ENCODE measurements at places on chromosomes 11 and 22. TPM values are rescaled to one million over a fixed set of nuclear protein-coding genes. Genes with fewer than 3 reads are reported as not detected.

CTSW gene
- total RNA-seq = 13.2 TPM

NCAM1 gene
- not detected for total RNA-seq

SPCS2 gene
- 138 TPM for total RNA-seq

NEFH gene
- total RNA-seq = 4.4 TPM

SIRT3 gene
- total RNA-seq = 16.1 TPM

RAC2 gene
- 714 TPM for total RNA-seq

E2F8 gene
- total RNA-seq = 16.0 TPM

VWCE gene
- 1.4 TPM for total RNA-seq

DNA sequence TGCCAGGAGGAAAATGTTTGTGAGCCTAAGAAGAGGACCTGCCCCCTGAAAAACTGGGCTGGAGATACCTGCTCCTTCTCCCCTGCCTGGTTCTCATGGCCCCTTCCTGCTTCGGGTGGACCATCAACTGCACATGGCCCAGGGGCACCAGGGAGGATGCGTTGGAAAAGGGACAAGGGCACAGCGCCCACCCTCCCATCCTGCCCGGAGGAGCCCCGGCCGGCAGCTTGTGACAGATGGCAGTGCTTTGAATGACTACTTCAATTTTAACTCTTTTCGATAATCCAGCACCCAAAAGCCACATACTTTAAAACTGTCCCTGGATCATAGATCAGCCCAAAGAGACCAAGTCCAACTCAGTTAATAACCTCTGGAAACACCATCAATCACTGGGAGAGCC, 135.8 kb upstream of the NECTIN1 start:
- H3K4me1 ChIP-seq = no peaks in the 10 kb centered on the region
- H3K27me3 ChIP-seq = peaks cover 9% of the 10 kb centered on the region
- no peak overlapping the region for H3K27ac ChIP-seq
- DNase-seq = no peak
- H3K4me3 ChIP-seq = no peak overlapping the region
- no peaks in the 10 kb centered on the region for H3K36me3 ChIP-seq

GRCh38 chr11:1293619-1294015, 15.8 kb downstream of the TOLLIP start:
- no peaks in the 10 kb centered on the region for H3K27me3 ChIP-seq
- H3K4me3 ChIP-seq = no peak overlapping the region
- H3K36me3 ChIP-seq = peaks cover 7% of the 10 kb centered on the region
- H3K27ac ChIP-seq = no peak overlapping the region

GRCh38 chr11:46050662-46051061, 70.6 kb downstream of the PHF21A start:
- H3K36me3 ChIP-seq = peaks cover 20% of the 10 kb centered on the region
- DNase-seq = no peak
- H3K4me1 ChIP-seq = peaks cover 11% of the 10 kb centered on the region

- H3K4me1 ChIP-seq = peaks cover 46% of the 10 kb centered on the region
- peak; percentile 91 for DNase-seq
- H3K27me3 ChIP-seq = no peaks in the 10 kb centered on the region
- H3K4me3 ChIP-seq = peak overlapping the region; percentile 65
- H3K27ac ChIP-seq = no peak overlapping the region
Observed at GRCh38 chr22:39661842-39662685, 91.5 kb downstream of the CACNA1I start.

GRCh38 chr11:3192511-3193372, 25.9 kb downstream of the MRGPRG start:
- DNase-seq = no peak
- H3K4me1 ChIP-seq = no peaks in the 10 kb centered on the region
- no peak overlapping the region for H3K27ac ChIP-seq
- H3K27me3 ChIP-seq = peaks cover 3% of the 10 kb centered on the region
- H3K36me3 ChIP-seq = no peaks in the 10 kb centered on the region

- no peak overlapping the region for H3K4me3 ChIP-seq
- DNase-seq = no peak
- no peaks in the 10 kb centered on the region for H3K36me3 ChIP-seq
- H3K27me3 ChIP-seq = peaks cover 7% of the 10 kb centered on the region
- H3K4me1 ChIP-seq = peaks cover 4% of the 10 kb centered on the region
Observed at GRCh38 chr11:4695442-4695841, 2.2 kb downstream of the OR51E2 start.

- DNase-seq = no peak
- no peaks in the 10 kb centered on the region for H3K36me3 ChIP-seq
- no peak overlapping the region for H3K27ac ChIP-seq
- peaks cover 16% of the 10 kb centered on the region for H3K4me1 ChIP-seq
- peaks cover 20% of the 10 kb centered on the region for H3K27me3 ChIP-seq
Observed at GRCh38 chr11:34614344-34615104, 6.4 kb upstream of the EHF start.

Data from activated CD4-positive, alpha-beta memory T cell treated with anti-CD3 and anti-CD28 coated beads for 36 hours (primary cell).